ENCODE measurements at places on chromosomes 5 and 9. TPM values are rescaled to one million over a fixed set of nuclear protein-coding genes. Genes with fewer than 3 reads are reported as not detected.

DNA sequence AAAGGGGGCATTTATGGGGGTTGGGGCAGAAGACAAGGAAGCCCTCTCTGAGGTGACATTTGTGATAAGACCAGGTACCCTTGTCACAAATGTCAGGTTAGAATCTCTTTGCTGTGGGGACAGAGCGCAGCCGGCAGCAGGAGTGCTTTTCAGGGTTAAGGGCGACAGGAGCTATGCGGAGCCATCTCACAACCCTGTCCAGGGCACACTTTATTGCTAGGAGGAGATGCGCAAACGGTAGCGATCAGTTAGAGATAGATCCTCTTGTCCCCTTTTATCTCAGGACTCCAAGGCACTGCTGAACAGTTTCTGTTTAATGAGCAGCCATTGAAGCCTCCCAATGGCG is 438 bp upstream of the LAMC3 start:
- H3K4me3 ChIP-seq, result no peak overlapping the region
- no peak overlapping the region for H3K27ac ChIP-seq
- DNase-seq, result no peak

The KIF27 gene
- 2.9 TPM for total RNA-seq

GRCh38 chr9:100725371-100725770 is 147.5 kb downstream of the CAVIN4 start:
- H3K4me1 ChIP-seq, result no peaks in the 10 kb centered on the region
- no peak overlapping the region for H3K4me3 ChIP-seq
- no peaks in the 10 kb centered on the region for H3K27me3 ChIP-seq
- no peak for DNase-seq

DNA sequence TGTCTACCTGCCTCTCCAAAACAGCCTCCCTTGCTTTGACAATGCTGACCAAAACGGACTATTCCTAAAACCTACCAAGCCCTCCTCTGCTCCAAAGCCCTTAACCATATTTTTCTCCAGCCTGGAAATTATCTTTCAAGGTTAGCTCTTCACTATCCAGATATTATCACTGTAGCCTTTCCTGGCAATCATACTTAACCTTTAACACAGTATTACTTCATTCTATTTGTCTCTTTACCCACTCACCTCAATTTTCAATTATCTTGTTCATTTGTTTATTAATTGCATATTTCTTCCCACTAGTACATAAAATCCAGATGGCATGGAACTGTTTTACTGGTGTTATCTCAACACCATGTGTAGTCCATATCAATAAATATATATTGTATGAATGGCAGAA is 7.5 kb downstream of the SLCO4C1 start:
- DNase-seq, result no peak
- H3K27me3 ChIP-seq, result peaks cover 6% of the 10 kb centered on the region
- no peak overlapping the region for H3K4me3 ChIP-seq
- peaks cover 8% of the 10 kb centered on the region for H3K4me1 ChIP-seq
- H3K36me3 ChIP-seq, result no peaks in the 10 kb centered on the region

GRCh38 chr5:4013106-4013898 is 417.7 kb downstream of the IRX1 start:
- no peak overlapping the region for H3K27ac ChIP-seq
- DNase-seq, result no peak
- H3K36me3 ChIP-seq, result no peaks in the 10 kb centered on the region
- H3K4me1 ChIP-seq, result no peaks in the 10 kb centered on the region
- H3K27me3 ChIP-seq, result no peaks in the 10 kb centered on the region

- no peak for DNase-seq
- H3K36me3 ChIP-seq, result no peaks in the 10 kb centered on the region
- peaks cover 20% of the 10 kb centered on the region for H3K27me3 ChIP-seq
- no peak overlapping the region for H3K4me3 ChIP-seq
- no peak overlapping the region for H3K27ac ChIP-seq
Measured at GRCh38 chr5:170161069-170161468, 55.4 kb downstream of the FOXI1 start.

DNA sequence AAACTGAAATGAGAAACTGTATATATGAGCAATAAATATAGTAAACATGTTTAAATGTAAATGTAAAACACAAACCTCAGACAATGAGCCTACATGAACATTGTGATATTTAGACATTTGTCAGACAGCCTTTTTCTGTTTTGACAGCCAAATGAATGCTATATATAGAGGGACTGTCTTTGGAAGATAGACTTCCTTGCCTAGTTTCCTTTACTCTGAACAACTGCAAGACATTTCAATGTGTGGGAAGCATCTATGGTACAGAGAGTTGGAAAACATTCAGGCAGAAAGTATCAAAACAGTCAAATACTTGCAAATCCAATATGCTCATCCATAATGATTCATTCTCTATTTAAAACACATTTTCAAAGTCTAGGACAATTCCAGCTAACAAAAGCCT is 31.7 kb upstream of the TUSC1 start:
- no peak overlapping the region for H3K4me3 ChIP-seq
- no peaks in the 10 kb centered on the region for H3K4me1 ChIP-seq
- DNase-seq, result no peak
- no peak overlapping the region for H3K27ac ChIP-seq

All from activated T-helper 1 cell treated with anti-CD3 and anti-CD28 coated beads, Interleukin-12 subunit alpha, Interleukin-12 subunit beta, Interleukin-2, Interleukin-4 antibody, amounts not matched to agents 30 ng/mL and 10 ng/mL and 1 ng/mL, durations not matched to agents 14 hours and 24 hours and 36 hours (primary cell).